Stimulated activated CD8-positive, alpha-beta memory T cell treated with anti-CD3 and anti-CD28 coated beads, Interleukin-4, amount 100 ng/mL, for 48 hours (primary cell): ENCODE measurements at places on chromosomes 4 and X.

DNA sequence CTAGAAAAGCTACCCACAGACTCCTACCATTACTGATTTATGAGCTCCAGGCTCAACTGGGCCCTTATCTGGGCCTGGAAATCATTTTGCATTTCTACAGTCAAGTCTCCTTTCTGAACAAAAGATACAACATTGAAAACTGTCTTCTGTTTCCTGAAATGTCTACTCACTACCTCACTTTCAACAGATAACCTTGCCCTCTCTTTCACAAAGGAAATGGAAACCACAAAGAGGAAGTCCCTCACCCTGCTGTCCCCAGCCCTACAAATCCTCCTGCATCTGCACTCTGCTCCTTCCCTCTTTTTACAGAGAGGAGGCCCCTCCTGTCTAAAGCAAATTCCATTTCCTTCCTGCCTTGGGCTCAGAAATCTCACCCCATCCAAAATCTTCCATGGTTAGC is 24.8 kb upstream of the CYBB start:
- DNase-seq, result no peak

- no peak for DNase-seq
These were observed 33.5 kb downstream of the PWWP3B start for GRCh38 chrX:106201502-106202178.

GRCh38 chr4:82320351-82320750 is 53.4 kb downstream of the HNRNPD start:
- DNase-seq, result no peak

DNA sequence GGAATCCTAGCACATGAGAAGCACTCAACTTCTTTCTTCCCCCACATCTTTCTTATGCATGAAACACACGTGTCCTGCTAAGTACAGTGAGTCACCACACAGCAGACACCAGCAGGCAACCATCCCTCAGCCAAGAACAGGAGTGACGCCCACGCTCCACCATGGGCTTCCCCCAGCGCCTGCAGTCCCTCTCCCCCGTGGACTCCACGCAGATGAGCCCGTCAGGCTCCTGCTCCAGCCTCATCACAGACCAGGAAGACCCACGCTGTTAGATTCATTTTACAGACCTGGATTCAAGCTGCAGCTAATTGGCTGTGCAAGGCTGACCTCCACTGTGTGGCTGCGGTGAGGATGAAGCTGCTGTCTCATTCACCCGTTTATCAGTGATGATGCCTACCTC is 16.7 kb downstream of the HMX1 start:
- no peak for DNase-seq

DNA sequence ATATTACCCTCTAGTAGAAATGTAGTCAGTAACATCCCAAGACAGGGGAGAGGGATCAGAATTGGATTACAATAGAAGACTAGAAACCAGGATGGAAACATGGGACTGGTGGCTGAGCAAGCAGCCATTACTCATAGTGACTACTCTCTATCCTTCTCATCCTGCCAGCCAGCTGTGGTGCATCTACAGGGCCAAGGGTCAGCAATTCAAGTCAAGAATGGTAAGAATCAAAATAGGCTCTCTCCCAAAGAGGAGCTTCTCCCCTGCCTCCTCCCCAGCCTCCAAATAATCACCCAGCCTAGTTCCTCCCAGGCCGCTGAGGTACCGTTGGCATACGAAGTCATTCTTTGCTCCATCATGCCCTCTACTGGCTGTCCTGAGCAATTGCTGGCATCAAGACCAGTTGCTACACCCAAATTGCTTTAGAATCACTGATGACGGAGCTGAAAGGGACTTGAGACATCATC is 19.4 kb downstream of the AWAT2 start:
- DNase-seq, result peak; percentile 51

DNA sequence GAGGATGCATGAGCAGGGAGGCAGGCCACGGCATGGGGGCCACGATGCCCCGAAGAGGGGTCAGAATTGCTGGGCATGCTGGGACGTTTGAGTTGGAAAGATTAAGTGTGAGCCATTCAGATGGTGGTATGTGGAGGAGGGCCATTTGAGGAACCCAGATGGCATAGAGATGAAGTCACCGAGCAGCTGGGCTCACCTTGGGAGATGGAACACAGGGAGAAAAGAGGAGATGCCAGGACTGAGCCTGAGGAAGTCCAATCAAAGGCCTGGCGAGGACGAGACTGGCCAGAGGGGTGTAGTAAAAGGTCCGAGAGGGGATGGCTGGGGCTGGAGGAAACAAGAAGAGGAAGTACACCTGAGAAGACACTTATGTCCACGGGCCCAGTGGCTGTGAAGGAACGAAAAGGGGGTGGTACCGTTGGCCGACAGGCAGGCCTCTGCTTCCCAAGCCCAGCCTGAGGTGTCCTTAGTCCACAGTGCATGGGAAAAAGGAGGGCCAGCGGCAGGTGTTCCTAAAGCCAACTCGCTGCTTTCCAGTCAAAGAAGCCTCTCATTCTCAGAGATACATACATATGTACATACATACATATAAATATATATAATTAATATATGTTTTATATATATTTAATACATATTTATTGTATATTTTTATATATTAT is 54.6 kb upstream of the CLCN4 start:
- no peak for DNase-seq

DNA sequence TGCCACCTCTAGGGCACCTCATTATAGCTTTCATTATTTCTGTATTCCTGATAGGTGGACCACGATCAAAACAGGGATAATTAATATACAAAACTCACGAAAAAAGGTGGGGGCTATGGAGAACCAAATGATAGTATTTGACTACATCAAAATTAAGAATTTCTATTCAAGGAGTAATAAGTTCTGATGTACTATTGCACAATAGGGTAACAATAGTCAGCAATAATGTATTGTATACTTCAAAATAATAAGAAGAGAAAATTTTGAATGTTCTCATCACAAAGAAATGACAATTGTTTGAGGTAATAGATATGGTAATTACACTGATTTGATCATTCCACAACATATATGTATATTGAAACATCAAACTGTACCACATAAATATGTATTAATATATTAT is 327.3 kb upstream of the TRAM1L1 start:
- DNase-seq, result no peak

DNA sequence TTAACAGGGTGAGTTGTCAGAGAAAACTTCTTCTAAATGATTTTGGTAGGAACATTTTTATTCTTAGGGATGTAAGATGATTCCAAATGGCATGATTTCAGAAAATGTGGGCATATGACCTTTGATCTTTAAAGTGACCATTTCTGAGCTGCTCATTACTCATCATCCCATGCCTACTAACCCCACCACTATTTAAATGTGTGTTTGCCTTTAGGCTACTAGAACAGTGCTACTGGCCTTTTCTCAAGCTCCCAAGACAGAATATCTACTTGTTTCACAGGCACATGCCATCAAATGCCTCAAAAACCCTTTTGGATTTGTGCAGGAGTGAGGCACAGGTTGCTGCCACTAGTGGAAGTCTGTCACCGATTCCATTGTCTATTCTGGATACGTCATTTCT is 428.2 kb downstream of the ADAM29 start:
- DNase-seq, result no peak

DNA sequence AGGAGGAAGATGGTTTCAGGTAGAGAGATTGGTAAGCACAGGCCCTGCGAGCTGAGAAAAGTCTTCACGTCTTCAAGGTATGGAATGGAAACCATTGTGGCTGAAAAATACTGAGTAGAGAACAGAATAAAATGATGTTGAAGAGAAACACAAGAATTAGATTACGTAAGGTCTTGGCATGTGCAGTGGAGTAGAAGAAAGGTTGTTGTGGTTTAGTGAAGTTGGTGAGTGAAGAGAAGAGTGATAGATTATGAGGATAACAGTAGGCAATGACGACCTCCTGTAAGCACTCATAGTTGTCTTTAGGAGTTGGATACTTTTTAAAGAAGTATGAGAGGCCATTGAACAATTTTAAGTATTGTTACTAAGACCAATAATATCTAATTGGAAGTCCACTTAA is 642.6 kb downstream of the PCDH7 start:
- no peak for DNase-seq

- peak; percentile 13 for DNase-seq
These were observed 46.1 kb downstream of the HTRA3 start for GRCh38 chr4:8315435-8316250.

DNA sequence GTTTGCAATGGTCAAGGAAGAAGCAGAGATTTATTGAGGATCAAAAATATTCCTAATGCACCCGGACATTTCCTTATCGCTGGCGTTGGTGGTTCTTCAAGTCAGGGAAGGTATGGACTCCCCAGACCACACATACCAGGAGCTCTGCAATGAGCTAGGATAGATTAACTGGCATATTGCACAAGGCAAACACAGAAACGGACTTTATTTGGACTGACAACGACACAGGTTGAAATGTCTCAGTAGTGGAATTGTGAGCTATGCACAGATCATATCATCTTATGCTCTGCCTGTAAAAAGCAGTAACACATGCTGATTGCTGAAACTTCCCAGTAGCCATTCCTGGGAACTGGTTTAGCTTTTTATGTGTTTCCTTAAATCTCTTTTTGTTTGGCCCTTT is 1.7 kb downstream of the TSPAN7 start:
- no peak for DNase-seq

GRCh38 chr4:71107726-71108125 is 114.3 kb downstream of the DCK start:
- no peak for DNase-seq

DNA sequence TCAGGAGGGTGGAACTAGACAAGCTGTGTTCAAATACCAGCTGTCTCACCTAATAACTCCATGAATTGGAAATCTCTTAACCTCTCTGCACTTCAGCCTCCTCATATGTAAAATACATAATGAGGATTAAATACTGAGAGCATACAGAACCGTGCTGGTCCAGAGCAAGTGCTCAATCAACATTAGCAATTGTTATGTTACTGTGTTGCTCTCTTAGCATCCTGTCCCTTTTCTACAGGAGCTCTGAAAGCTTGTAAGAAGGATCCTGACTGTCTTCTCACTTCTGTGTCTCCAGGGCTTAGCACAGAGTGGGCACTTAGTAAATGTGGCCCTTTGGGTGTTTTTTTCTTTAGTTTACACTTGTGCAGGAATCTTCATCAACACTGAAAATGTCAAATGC is 1456.1 kb upstream of the IGFBP7 start:
- DNase-seq, result no peak

- DNase-seq, result no peak
These were observed 116.4 kb upstream of the NKX1-1 start for GRCh38 chr4:1522606-1523005.
